Foreskin fibroblast (primary cell): ENCODE measurements at places on chromosomes 1 and 21.

DNA sequence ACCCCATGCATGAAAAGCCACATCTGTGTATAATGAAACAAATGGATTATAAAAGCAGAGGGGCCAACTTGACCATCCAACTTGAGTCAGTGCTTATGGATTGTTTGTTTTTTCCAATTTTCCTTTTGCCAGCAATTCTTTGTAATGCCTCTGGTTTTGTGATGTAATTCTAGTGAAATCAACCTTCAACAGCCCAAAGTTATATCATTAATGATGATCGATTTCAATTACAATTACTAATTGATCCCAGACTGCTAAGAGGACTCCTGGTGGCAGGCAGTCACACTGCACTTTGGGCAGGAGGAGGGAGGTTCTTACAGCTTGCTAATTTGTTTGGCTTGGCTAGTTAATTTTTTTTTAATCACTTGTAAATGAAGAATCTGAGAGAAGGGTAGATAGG lies 552.3 kb downstream of the NUF2 start:
- DNase-seq: no peak

DNA sequence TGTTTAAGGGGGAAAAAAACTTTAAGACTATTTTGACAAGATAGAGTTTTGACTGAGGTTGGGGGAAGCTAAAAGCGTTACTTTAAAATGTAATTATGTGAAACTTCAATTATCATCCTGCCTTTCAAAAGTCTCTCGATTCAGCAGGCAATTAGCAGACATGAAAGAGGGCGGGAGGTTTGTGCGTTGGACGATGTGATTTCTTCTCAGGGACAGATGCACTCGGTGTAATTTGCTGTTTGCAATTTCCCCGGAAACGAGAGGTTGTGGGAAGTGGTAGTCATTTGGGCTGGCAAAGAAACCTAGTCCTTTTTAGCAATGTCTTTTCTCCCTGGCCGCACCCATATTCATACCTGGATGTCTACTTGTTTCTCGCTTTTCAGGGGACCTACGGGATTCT lies 27.1 kb downstream of the KAZN start:
- DNase-seq: no peak

GRCh38 chr1:59595774-59596173 lies 219.0 kb upstream of the HOOK1 start:
- peak; percentile 85 for DNase-seq

DNA sequence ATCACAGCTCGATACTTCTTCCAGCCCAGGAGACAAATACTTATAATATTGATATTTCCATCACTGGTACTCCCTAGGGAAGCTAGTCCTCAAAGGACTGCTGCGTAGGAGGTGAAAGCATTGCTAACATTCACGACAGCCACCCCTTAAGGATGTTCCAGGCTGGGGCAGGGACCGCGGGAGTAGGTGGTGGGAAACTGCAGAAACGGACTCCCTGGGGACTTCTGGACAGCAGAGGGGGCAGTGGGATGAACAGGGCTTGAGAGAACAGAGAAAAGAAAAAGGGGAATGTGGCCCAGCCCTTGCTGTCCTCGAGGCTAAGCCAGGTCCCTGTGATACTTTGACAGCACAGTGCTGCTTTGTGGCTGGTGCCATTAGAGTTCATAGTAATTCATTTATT lies 108.0 kb downstream of the HMGB4 start:
- no peak for DNase-seq

GRCh38 chr1:8216005-8216404 lies 101.9 kb upstream of the SLC45A1 start:
- DNase-seq: no peak

DNA sequence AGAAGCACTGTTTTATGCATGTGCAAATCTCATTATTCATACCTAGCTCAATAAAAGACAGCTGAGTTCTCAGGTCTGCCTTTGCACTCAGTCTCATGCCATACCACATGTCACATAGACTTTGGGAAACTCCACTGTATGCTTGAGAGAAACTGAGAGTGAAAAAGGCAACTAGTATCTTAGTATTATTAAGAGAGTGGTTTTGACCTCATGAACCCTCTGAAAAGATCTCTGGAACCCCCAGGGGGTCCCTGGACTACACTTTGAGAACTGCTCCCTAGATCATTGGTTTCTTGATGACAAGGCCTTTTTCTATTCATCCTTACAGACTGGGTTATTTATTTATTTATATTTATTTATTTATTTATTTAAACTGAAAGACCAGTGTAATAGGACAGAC lies 3.7 kb upstream of the RHEX start:
- DNase-seq: no peak

GRCh38 chr1:96643519-96643918 lies 78.1 kb upstream of the PTBP2 start:
- no peak for DNase-seq
